ENCODE measurements at places on chromosomes 11 and 22.

DNA sequence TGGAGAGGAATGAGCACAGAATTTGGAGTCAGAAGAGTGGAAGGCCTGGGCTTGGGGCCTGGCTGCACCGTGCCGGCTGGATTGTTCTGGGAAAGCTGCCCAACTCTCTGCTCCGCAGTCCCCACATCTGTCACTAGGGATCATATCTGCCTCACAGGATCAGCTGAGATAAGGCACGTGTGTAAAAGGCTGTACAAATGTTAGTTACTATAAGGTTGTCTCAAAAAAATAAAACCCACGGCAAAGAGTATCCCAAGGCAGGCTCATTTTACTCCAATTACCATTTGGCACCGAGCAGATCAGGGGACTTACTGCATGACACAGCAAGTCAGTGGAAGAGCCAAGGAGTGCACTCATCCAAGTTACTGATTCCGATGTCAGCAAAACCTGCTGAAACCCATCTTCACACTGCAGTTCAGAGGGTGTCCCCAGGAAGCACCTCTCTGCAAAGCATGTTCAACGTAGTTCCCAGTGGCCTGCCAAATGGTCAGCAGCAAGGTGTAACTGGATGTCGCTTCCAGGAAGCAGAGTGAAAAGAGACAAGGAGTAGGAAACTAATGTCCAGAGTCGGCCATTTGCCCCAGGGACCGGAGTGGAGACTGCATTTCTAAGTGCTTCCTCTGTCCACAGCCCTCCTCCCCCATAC is 18.1 kb upstream of the MRTFA start:
- no peak for DNase-seq

GRCh38 chr11:32510039-32510438 is 73.6 kb upstream of the EIF3M start:
- DNase-seq = no peak

DNA sequence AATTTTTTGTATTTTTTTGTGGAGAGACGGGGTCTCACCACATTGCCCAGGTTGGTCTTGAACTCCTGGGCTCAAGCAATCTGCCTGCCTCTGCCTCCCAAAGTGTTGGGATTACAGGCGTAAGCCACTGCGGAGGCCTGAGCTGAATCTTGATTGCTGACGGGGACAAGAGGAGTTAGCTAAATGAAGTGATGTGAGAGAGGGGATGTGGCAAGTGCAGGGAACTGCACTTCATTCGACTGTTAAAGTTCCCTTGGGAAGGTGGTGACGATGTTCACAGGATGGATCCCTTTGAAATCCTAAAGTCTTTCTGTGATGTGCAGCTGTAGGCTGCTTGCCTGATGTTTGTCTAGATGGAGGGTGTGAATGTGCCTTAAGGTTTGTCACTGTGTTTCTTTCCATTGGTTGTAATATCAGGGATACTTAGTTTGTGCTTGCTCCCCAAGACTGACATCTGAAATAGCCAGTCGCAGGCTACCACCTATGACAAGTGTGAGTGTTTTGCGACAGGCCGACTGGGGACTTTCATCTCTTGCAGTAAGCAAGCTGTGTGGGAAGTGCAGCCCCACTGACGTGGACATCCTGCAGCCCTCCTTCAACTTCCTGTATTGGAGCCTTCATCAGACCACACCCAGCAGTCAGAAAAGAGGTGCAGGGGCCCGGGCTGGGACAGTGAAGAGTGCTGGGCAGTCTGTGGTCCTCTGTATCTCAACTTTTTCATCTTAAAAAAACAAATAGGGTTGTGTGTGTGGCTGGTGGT is 19.6 kb upstream of the CCDC134 start:
- DNase-seq = peak; percentile 97

GRCh38 chr11:70539360-70540095 is 141.2 kb downstream of the CTTN start:
- DNase-seq = no peak

DNA sequence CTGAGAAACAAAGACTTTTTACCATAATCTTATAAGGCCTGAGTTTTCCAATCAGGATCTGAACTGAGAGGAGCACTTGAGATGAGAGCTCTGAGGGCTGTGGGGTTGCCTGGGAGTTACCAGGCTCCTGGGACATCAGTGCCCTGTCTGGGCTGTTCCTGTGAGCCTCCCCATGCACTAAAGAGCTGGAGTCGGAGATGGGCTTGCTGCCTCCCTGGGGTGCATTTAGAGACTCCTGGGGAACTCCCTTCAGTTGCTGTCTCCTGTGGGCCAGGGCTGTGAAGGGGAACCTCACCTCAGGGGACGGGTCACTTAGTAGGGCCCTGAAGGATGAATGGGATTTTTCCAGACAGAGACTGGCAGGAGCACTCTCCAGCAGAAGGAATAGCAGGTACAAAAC is 33.3 kb downstream of the KCNC1 start:
- no peak for DNase-seq

GRCh38 chr11:13115380-13115675 is 106.2 kb downstream of the RASSF10 start:
- DNase-seq = no peak

DNA sequence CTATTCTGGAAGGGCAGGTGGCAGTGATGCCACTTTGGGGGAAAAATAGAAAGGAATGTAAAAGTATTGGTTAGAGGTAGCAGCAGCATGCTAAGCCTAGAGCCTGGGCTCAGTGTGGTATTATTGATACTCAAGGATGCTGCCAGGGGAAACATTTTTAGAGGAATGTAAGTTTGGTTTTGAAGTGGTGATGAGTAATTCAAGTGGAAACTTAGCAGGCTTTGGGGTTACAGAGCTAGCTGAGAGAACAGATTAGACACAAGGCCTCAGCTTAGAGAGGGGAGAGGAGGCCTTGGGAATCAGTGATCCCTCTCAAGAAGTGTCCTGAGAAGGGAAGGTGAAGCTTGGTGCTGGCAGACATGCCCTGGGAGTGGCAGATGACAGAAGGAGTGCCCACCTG is 32.9 kb upstream of the DDI1 start:
- DNase-seq = no peak

DNA sequence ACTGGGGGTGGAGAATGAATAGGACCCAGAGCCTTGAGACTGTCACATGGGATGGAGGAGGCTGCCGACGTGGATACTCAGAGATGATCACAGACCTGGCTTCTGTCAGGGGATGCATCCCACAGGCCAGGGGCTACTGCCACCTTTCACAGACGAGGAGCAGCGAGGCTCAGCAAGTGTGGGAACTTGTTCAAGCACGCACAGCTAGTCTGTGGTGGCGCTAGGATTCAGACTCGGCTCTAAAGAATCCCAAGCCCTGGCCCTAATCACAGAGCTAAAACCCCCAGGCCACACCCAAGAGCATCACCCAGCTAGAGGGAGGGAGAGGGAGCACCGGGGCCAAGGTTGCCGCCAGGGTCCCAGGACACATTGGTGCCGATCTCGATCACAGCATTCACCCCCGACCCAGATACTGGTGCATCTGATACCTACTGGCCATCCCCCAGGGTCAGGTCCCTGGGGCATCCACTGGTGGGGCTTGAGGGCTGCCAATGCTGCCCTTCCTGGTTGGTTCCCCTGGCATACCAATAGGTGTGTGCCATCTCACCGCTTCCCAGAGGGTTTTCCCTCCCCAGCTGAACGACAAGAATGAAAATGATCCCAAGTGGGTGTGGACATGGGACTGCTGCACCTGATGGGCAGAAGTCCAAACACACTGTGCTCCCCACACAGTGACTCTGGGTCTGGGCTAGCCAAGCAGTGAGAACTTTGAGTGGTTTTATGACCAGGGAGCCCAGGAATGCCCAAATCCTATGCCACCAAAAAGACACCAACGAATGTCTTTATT is 6.2 kb downstream of the CHST1 start:
- DNase-seq = no peak

DNA sequence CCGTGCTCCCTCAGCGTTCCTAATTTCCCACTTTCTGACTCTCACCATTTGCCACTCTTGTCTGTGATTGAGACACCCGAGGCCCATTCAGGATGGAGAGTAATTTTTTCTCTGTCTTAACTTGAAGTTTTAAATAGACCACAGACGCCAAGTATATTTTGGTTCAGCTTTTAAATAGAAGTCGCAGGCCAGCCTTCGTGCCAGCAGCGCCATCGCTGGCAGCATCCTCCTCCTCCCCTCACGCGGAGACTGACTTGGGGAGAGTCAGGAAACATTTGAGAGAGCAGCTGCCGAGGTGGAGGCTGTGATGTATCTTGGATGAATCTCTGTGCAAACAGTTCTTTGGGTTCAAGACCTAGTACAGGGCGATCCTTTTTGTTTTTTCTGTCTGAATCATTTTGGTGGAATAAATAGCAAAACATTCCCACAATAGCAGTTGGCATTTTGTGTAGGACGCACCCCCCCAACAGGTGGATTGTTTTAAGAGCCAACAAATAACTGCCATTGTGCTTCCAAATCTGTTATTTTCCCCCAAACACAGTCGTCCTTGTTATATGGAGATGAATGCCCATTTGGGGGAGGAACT is 889 bp upstream of the DMC1 start:
- DNase-seq = peak; percentile 42

DNA sequence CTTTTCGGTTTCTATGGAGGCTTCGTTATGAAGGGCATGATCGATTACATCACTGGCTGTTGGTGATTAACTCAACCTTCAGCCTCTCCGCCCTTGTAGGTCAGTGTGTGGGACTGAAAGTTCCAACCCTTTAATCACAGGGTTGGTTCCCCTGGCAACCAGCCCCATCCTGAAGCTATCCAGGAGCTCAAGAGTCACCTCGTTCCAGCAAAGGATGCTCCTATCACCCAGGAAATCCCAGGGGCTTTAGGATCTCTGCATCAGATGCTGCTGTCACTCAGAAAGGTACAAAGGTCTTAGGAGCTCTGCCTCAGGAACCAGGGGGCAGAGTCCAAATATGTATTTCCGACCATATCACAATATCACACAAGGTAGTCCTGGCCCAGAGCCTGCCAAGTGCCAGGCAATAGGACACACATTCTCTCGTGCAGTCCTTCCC is 123.5 kb upstream of the PARVA start:
- no peak for DNase-seq

DNA sequence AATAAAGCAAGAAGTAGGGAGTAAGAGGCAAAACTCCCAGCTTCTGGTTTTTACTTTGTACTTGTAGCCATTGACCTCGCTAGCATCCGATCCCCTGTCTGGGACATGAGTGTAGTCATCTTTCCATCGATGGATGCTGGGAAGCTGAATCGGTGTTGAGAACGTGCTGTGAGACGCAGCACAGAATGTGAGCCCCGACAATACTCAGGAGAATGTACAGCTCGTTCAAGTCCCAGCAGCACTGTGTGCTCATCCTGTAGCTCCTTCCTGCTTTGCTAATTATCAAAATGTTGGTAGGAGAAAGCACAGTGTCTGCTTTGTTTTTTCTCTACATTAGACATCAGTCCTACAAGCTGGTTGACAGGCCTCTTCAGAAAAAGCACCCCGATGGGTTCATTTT is 56.6 kb downstream of the JAM3 start:
- no peak for DNase-seq

- DNase-seq = no peak
These were observed 51.5 kb upstream of the HORMAD2 start for GRCh38 chr22:30028731-30029130.

DNA sequence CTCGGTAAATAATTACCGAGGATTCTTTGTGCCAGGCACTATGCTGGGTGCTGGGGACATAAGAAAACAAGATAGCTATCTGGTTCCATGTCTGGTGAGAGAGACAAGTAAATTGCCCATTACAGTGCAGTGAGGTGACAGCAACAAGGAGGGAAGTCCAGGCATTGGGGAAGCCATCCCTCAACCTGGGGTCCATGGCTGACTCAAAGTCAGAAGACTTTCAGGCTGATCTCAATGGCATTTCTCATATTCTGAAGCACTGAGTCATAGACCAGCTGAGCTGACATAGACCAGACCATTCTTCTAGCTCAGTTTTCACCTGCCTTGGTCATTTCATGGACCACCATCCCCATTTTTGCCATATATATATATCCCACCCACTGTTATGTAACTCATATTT is 158.8 kb downstream of the TTC17 start:
- no peak for DNase-seq

GRCh38 chr11:45872651-45873356 is 12.6 kb upstream of the MAPK8IP1 start:
- DNase-seq = peak; percentile 42

- no peak for DNase-seq
These were observed 12.3 kb upstream of the APOA5 start for GRCh38 chr11:116804001-116804400.

- peak; percentile 8 for DNase-seq
These were observed 75.6 kb upstream of the TEAD1 start for GRCh38 chr11:12598330-12599256.

GRCh38 chr11:62983536-62984199 is 1.1 kb downstream of the SLC22A6 start:
- DNase-seq = no peak

- no peak for DNase-seq
These were observed 86.5 kb upstream of the SLC6A5 start for GRCh38 chr11:20512869-20513268.

- DNase-seq = no peak
These were observed 288.3 kb upstream of the ANO3 start for GRCh38 chr11:26043665-26044064.

- no peak for DNase-seq
These were observed 8.2 kb downstream of the CFL1 start for GRCh38 chr11:65849771-65850216.

- no peak for DNase-seq
These were observed 33.1 kb upstream of the PAMR1 start for GRCh38 chr11:35558513-35558912.

GRCh38 chr11:76266286-76267100 is 60.2 kb upstream of the WNT11 start:
- DNase-seq = no peak

GRCh38 chr22:31537019-31537535 is 40.7 kb downstream of the SFI1 start:
- DNase-seq = peak; percentile 31

GRCh38 chr11:64367931-64368672 is 9.1 kb downstream of the RPS6KA4 start:
- DNase-seq = no peak

DNA sequence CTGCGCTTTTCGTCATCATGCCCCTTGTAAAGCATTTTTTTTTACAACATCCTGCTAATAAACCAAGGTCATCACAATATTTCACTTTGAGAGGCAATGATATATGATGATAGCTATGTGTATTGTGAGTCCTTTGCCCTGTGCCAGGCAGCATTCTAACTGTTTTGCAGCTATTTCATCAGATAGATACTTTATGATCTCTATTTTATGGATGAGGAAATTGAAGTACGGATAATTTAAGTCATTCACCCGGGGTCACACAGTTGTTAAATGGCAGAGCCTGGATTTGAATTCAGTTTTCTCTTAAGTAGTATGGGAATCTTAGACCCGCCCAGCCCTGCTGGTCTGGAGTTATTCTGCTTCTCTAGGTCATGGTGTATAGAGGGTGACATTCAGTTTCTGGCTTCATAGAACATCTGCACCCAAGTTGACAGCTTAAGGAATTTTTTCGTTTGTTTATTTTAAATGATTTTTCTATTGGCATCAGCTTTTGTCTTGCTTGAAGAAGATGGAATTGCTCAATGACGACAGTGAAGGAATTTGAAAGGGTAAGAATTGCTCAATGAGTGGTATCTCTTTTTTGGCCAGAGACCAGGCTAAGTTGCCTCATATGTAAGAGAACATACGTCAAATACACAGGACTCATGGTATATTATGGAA is 926 bp downstream of the PRR5L start:
- no peak for DNase-seq

GRCh38 chr11:41102471-41102870 is 357.0 kb downstream of the LRRC4C start:
- no peak for DNase-seq

- DNase-seq = no peak
These were observed 24.7 kb downstream of the EXT2 start for GRCh38 chr11:44120169-44120568.

GRCh38 chr11:76742902-76743301 is 40.3 kb upstream of the TSKU start:
- DNase-seq = no peak

- no peak for DNase-seq
These were observed 11.2 kb downstream of the DPP3 start for GRCh38 chr11:66491315-66491935.
